ENCODE measurements at places on chromosomes 1 and 21.

DNA sequence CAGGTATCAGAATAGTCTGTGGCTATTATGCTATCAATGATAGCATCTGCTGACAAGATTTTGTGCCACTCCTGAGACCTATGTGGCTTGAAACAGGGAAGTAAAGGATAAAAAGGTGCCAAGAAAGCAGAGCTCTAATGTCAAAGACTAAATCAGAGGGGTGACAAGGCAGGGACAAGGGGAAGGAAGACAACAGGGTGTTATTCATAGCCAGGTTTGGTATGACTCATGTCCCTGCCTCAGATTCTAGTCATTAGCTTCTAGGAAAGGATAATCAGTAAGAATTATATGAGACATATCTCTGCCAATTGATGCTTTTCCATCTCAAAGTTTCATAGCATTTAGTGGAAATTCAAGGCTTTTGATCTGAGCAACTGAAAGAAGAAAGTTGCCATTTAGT is 31.8 kb upstream of the PLD5 start:
- DNase-seq = no peak

DNA sequence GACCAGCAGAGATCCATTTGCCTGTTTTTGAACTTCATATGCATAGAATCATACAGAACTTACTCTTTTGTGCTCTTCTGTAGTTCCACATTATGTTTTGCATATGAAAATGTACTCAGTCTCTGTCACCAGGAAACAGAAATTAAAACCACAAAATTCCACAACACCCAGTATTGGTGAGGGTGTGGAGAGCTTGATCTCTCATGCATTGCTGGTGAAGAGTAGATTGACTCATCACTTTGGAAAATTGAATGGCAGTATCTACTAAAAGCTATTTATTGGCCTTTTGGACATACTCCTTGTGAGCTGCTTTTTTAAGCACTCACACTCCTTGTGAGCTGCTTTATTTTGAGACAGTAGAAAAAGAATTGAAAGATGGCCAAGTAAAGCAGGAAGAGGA is 43.3 kb downstream of the VTCN1 start:
- DNase-seq = no peak

DNA sequence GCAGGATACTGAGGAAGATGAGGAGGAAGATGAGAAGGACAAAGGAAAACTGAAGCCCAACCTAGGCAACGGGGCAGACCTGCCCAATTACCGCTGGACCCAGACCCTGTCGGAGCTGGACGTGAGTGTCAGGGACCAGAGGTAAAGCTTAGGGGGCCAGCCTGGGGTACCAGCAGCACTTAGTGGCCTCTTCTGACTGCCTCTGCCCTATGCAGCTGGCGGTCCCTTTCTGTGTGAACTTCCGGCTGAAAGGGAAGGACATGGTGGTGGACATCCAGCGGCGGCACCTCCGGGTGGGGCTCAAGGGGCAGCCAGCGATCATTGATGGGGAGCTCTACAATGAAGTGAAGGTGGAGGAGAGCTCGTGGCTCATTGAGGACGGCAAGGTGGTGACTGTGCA is 17.6 kb downstream of the KDF1 start:
- DNase-seq = no peak

- no peak for DNase-seq
Observed at GRCh38 chr1:60553730-60554129, 480.2 kb upstream of the C1orf87 start.

GRCh38 chr1:236141447-236142252 is 689 bp upstream of the GPR137B start:
- no peak for DNase-seq

DNA sequence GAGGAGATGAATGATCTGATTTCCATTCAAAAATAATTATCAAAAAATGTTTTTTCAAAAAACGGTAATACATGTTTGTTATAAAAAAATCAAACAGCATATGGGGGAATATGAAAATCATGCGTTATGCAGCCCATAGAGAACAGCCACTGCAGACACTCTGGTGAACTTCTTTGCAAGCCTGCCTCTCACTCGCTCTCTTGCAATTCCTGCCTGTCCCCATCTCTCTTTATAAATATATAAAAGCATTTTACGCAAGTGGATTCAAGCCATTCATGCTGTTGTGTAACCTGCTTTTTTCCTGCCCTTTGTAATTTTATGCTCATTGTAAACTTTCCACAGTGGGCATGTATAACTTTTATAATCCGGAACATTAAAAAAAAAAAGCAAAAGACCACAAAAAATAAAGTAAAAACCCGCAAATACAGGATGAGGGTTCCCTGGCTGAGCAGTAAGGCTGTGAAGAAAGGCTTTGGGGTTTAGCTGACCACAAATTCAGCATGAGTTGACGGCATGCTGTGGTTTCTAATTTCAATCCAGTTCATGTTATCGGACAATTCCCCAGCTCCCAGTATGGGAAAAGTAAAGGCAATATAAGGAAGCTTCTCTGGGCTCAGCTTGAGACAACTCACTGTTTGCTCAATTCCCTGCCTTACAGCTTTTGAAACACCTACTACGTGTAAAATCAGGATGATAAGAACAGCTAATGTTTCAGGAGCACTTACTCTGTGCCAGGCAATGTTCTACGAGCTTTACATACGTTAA is 52.8 kb upstream of the ZBTB40 start:
- DNase-seq = no peak

- DNase-seq = no peak
Observed at GRCh38 chr1:229164836-229165735, 105.8 kb upstream of the RAB4A start.

- no peak for DNase-seq
Observed at GRCh38 chr1:37309574-37309973, 164.8 kb upstream of the ZC3H12A start.

- no peak for DNase-seq
Observed at GRCh38 chr21:28817871-28818270, 174.8 kb downstream of the LTN1 start.

- DNase-seq = no peak
Observed at GRCh38 chr1:73953586-73953985, 244.4 kb downstream of the LRRIQ3 start.

DNA sequence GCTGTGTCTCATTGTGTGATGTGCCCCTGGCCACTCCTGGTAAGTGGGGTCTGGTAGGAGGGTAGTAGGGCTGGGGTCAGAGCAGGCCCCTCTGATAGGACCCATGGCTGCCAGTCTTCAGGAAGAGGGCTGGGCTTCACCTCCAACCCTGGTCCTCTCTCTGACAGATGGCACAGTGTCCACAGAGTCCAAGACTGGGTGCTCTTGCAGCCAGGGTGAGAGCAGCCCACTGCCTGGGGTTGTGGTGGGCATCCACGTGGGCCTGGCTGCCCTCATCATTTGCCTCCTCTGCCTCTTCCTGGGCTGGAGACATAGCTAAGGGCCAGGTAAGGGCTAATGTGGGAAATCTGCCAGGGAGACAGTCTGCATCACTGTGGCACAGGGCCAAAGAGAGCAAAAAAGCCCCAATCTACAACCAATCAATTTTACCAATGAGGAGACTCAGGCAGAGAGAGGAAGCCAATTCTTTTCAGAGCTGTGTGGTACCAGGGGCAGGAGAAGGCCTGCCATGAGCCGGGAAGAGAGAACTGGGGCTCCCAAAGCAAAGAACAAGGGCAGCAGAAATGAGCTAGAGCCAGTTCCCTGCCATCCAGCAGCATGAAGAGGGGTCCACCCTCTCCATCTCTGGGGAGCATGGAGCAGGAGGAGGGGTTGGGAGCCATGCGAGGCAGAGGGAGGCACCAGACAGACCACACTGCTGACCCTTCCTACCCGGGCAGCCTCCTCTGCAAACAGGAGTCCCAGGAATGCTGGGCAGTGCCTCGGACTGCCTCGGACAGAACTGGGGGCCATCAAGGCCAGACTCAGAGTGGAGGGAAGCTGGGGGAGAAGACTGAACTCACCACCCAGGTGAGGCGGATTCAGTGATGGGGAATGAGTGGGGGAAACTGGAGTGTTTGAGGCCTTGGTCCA is 26.8 kb downstream of the SLC27A3 start:
- no peak for DNase-seq

GRCh38 chr21:21188513-21189195 is 190.4 kb downstream of the NCAM2 start:
- no peak for DNase-seq

GRCh38 chr1:64437453-64437852 is 32.5 kb upstream of the CACHD1 start:
- no peak for DNase-seq

DNA sequence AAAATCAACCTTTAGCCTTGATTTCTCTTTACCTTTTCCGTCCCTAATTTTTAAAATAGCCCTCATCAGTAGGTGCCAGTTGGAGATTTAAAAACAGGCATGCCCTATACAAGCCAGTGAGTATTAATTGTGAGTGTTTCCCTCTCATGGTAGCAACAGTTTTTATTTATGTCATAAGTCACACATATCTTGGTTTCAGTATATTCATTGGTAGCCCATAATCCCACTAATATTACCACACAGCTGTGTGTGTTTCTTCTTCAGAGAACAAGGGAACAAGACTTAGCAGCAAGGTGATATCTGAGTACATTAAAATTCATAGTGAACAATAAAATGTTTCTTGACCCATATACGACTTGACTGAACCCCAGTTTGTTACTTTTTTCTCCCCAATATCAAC is 68.6 kb upstream of the HSPA13 start:
- no peak for DNase-seq

DNA sequence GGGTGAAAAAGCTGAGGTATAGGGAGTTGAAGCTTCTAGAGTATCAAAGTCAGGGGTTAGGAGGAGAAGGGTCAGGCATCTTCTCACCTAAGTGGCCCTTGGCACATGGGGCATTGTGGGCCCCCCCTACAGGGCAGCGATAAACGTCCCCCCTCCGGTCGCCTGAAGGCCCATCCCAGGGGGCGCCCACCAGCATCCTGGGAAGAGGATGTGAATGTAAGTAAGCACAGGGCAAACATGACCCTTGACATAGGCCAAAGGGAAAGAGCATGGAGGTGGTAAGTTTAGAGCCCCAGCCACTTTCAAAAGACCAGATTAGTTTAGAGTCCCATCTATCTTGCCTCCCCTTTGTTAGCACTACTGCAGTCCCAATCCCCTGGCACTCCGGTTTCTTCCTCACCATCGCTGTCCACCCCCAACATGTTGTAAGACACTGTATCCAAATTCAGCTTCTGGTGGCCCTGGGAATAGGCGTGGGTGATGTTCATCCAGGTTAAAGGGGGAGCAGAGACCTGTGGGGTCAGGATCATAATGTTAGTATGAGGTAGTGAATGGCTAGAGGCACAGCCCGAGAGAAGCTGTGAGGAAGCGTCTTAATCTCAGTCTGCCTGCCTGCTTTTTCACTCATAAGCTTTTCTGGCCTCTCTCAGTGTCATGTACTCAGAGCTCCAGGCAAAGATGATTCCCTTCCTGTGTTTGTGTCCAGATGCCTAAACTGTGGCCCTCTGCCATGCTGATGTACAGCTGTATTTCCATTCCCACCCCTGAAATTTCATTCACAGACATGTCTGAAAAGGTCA is 2.7 kb downstream of the ITGA10 start:
- DNase-seq = no peak

DNA sequence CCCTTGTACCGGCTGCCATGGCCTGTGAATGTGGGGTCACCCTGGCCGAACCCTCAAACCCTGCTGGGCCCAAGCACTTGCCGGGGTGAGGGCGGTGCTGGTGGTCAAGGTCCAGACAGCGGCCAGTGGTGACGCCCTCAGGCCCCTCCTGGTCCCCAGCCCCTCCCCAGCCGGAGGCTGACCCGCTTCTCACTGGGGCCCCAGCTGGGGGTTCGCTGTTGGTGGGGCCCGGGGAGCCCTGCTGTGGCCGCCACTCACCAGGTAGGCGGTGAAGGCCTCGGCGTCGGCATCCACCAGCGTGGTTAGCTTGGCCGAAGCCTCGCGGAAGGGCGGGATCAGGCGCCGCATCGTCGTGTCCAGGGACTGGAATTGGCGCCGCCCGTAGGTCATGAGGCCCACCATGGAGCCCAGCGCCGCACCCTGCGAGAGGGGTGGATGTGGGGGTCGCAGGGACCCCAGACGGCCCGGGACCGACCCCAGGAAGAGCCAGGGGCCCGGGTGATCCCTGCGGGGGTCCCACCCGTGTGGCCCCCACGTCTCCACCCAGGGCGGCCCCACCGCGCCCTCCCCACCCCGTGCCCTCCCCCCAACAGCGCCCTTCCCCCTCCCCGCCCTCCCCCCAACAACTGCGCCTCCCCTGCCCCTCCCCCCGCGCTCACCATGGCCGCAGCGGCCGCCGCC is 10.1 kb downstream of the FTCD start:
- DNase-seq = no peak

- no peak for DNase-seq
Observed at GRCh38 chr21:17540530-17540929, 27.7 kb downstream of the CXADR start.

DNA sequence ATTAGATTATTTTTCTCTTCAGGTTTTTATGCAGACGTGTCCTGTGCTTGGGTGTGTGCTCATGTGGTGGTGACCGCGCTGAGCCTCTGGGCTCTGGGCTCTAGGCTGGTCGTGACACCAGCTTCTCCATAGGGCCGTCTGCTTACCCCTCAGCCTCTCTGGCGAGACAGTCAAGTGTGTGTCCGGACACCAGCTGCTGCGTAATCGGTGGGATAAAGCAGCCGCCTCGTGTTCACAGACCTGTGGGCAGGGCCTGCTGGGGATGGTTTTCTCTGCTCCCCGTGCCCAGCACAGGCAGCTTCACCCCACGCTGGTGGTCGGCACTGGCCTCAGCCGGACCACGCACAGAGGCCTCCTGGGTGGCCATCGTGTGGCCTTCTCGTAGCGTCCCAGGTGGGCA is 33.6 kb upstream of the DIP2A start:
- no peak for DNase-seq

DNA sequence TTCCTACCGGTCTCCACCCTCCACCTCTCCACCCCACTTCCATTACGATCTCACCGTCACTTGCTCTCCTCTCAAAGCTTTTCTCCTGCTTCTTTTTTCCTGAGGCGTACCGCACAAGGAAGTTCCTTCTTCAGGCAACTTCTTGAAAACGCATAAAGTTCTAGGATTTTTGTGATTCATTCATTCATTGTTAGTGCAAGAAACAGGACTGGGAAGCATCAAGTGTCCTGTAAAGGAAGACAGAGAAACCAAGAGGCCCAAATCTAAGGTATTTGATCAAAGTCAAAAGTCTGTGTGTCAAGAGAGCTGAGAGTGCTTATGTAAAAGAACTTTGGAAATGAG is 1.3 kb upstream of the RCC2 start:
- no peak for DNase-seq

- DNase-seq = no peak
Observed at GRCh38 chr1:162035241-162035640, 11.6 kb upstream of the OLFML2B start.

- DNase-seq = no peak
Observed at GRCh38 chr1:66351478-66351877, 182.5 kb upstream of the SGIP1 start.
